ENCODE measurements at places on chromosomes 6 and 20. TPM values are rescaled to one million over a fixed set of nuclear protein-coding genes. Genes with fewer than 3 reads are reported as not detected.

POM121L2 gene
- not detected for total RNA-seq

PNLDC1 gene
- total RNA-seq, result not detected

SMLR1 gene
- total RNA-seq, result not detected

SLC17A1 gene
- not detected for total RNA-seq

NRSN1 gene
- 0.45 TPM for total RNA-seq

SMIM8 gene
- 6.6 TPM for total RNA-seq

RAB44 gene
- 0.42 TPM for total RNA-seq

RSPH9 gene
- total RNA-seq, result not detected

PRSS35 gene
- total RNA-seq, result not detected

CLIC1 gene
- total RNA-seq, result 502 TPM

SAMD3 gene
- total RNA-seq, result 2.0 TPM

LAMA4 gene
- 12.4 TPM for total RNA-seq

RING1 gene
- 27.4 TPM for total RNA-seq

TINAG gene
- 41.6 TPM for total RNA-seq

ANKRD66 gene
- not detected for total RNA-seq

HLA-DPA1 gene
- total RNA-seq, result 14.8 TPM

C20orf141 gene
- not detected for total RNA-seq

KHDC1L gene
- not detected for total RNA-seq

CCDC170 gene
- total RNA-seq, result 1.7 TPM

RFX6 gene
- 1.5 TPM for total RNA-seq

LBP gene
- not detected for total RNA-seq

MROH8 gene
- 2.3 TPM for total RNA-seq

ULBP3 gene
- total RNA-seq, result 1.2 TPM

All from left colon (tissue), 2 donors.